ENCODE measurements at places on chromosomes 3 and 15.

- DNase-seq, result no peak
Observed at GRCh38 chr3:155102329-155102728, 22.2 kb downstream of the MME start.

GRCh38 chr15:39850436-39850835 is 67.8 kb upstream of the FSIP1 start:
- DNase-seq, result no peak

DNA sequence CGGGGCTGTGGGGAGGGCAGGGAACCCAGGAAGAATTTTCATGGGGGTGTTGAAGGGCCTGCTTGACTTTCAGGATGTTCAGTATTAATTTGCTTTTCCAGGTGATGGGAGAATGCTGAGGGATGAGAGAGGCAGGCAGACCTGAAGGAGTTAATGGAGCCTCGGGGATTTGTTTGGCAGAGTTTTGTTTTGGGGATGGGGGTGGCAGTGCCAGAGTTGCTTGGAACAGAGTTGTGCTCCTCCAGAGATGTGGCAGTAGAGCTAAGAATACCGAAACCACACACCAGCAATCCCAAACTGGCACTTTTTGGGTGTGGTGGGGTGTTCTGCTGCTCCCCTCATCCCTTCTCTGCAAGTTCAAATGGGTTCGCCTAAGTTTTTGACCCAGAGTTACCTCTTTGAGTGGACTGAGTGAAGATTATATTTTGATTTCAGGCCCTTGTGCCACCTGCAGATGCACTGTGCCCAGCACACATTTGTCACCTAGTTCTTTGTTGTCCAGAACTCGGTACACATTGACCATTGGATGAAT is 1.6 kb downstream of the BOC start:
- DNase-seq, result no peak

DNA sequence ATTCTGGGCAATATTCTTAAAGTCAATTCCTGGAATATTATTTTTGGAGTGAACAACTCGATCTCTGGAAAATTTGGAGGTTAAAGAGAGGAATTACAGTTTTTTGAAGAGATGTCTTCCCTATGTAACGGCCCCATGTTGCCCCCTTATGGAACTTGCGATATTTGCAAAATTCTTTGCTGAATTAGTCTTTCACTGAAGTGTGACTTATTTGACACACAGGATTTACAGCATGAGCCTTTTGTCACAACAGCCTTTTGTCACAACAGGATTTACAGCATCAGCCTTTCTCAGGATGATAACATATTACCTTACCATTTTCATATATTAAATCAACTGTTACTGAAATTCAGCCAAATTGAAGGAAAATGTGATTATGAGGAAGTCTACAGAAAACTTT is 37.8 kb upstream of the SPTSSB start:
- peak; percentile 82 for DNase-seq

DNA sequence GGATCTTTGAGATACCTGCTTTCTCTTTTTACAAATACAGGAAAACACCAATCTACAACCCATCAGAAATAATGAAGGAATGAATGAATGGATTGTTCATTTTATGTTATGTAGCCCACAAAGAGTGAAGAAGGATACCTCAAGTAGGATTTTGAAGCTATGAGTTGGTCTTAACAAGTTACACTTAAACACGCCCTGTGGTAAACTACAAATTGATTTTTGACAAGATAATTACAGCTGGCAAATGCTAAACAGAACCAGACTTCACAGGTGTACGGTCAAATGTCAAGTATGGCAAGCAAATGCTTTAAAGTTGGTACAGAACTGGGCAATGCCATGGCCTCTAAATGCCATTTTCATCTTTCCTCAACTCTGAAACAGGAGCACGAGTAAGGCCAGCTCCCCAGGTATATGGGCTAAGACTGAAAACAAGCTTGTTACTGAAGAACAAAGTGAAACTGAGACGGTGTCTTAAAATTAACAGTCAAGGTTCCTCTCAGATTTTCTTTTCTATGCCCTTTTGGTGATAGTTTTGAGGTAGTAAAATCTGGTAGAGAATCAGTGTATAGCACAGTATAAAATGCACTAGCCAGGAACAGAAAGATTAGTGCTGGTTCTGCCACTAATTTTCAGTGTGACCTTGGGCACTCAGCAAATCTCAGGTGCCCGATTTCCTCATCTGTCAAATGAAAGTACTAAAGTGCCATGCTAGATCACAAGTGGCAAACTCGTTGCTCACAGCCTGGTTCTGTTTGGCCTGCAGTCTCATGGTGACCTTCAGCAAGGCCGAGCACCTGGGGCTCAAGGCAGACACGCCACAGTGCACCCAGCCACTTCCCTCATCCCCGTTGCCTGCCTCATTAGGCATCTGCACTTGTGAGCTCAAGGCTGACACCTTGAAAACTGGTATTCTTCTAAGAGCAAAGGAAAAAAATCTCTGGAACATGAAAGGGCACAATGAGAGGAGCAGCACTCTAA is 9.5 kb downstream of the RUVBL1 start:
- no peak for DNase-seq

- no peak for DNase-seq
Observed at GRCh38 chr3:196186651-196187573, 24.3 kb downstream of the ZDHHC19 start.

GRCh38 chr3:105527535-105527934 is 160.8 kb downstream of the ALCAM start:
- DNase-seq, result no peak

DNA sequence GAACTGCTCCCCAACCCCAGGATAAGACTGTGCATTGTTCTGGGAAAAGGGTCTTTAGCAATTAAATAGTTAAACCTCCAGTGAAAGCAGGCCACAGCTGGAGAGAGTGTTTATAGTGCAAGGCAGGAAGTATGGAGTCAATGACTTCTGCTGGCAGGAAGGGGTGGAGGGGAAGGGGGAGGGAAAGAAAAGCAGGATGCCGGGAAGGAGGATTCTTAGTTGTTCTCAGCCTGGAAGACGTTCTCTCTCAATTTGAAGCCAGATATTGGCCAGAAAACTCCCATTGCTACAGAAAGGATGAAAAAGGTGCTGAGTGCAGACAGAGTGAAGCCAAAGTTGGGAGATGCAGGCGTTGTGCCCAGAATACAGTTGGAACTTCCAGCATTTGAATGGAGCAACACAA is 35.7 kb upstream of the ACTL6A start:
- peak; percentile 45 for DNase-seq

GRCh38 chr15:77584201-77584600 is 48.5 kb downstream of the LINGO1 start:
- no peak for DNase-seq

DNA sequence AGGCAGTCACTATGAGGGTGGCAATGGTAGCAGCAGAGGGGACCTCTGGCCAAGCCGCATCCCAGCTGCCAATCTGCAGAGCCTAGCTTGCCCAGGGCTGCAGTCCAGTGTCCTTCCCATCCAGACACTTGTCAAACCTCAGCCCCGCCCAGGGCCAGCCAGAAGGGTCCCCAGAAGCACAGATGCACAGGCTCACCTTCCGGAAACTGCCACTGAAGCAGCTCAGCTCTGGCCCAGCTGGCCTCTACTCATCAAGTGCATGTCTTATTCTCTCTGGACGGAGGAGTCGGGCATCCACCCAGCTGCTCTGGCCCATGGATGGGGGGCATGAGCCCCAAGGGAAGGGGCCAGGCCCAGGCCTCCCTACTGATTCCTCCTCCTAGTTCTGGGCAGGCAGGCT is 69.2 kb downstream of the DNAJB8 start:
- DNase-seq, result no peak

GRCh38 chr3:98994128-98994762 is 92.8 kb upstream of the DCBLD2 start:
- peak; percentile 68 for DNase-seq

DNA sequence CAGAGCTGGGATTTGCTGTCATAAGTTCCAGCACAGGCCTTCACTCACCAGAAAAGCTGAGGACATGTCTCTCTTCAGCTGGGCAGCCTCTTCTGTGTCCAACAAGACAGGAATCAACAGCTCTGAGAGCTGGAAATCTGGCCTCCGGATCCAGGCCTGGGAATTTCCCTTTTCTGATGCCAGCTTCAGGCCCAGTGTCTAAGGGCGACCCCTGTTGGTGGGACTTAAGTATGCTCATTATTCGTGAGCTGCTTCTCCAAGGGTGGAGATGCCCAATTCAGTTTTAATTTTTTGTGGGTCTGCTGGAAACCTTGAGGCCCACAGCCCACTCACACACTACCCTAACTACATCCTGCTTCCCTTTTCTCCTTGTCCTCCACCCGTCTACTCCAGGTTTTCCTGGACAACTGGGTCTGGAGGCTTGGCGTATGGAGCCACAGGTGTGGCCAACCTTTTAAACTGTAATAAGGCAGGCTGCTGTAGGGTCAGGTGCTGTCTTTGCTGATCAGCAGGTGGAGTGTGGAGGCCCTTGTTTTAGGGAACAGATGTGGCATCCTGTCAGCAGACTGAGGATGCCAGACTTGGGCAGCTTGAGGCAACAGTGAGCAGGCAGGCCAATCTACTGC is 2.6 kb upstream of the CEMIP start:
- DNase-seq, result peak; percentile 75

DNA sequence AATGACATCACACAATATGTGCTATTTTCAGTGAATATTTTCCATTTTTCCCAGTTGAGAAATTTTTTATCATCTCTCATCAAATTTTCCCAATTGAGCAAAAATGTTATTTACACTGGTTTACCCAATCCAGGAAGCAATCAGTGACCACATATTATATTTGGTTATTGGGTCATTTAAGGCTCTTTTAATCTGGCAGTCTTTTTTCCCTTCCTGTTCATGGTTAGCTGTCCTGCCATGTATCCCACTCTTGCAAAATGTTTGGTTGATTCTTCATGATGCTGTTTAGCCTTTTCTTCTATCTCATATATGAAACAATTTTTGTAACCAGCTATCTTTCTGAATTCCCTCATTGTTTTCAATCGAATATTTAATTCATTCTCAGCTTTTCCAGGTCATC is 626.0 kb downstream of the RBMS3 start:
- no peak for DNase-seq

- DNase-seq, result no peak
Observed at GRCh38 chr15:79981831-79982455, 10.9 kb upstream of the BCL2A1 start.

GRCh38 chr3:31575448-31575847 is 42.7 kb downstream of the STT3B start:
- DNase-seq, result no peak

DNA sequence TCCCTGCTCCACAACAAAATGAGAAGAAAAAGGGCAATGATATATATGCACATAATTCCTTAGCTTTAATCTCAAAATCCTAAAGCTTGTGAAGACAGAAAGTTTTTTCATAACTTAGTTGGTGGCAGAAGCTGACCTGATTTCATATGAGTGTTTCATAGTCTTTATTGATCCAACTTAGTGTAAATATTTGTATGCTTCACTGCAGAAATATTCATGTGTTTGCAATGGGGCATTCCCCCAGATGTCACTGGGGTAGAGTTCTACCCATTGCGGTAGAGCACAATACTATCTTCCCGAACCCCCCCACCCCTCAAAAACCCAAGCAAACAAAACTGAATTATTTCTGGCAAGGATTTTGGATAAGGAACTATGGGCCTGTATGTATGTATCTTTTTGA is 221.2 kb downstream of the THRB start:
- no peak for DNase-seq

GRCh38 chr15:31128919-31129768 is 27.6 kb upstream of the TRPM1 start:
- peak; percentile 33 for DNase-seq

DNA sequence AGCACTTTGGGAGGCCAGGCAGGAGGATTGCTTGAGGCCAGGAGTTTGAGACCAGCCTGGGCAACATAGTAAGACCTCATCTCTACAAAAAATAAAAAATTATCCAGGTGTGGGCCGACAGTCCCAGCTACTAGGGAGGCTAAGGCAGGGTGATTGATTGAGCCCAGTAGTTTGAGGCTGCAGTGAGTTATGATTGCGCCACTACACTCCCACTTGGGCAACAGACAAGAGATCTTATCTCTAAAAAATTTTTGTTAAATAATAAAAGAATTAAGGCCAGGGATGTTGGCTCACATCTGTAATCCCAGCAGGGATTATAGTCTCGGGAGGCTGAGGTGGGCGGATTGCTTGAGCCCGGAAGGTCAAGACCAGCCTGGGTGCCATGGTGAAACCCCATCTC is 25.8 kb upstream of the NFKBIZ start:
- DNase-seq, result no peak

- DNase-seq, result no peak
Observed at GRCh38 chr3:167712445-167712844, 22.2 kb downstream of the PDCD10 start.

- no peak for DNase-seq
Observed at GRCh38 chr15:66997212-66997611, 68.2 kb upstream of the SMAD3 start.

- DNase-seq, result no peak
Observed at GRCh38 chr15:49015896-49016295, 30.4 kb downstream of the SECISBP2L start.

DNA sequence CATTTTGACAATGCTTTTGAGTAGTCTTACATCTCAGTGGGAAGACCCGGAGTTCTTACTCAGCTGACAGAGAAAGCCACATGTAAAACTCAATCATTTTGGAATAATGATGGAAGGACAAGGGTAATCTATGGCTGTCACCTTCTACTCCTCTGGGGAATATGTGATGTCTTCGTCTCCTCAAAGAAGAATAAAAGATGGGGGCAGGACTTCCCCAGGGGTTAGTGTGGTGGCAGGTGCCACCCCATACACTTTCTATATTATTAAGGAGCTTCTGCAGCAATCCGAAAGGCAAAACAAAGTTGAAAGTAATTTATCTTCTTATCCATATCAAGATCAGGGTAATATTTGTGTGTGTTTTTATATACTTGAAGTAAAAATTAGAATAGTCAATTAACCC is 180.4 kb upstream of the TOPAZ1 start:
- DNase-seq, result no peak

DNA sequence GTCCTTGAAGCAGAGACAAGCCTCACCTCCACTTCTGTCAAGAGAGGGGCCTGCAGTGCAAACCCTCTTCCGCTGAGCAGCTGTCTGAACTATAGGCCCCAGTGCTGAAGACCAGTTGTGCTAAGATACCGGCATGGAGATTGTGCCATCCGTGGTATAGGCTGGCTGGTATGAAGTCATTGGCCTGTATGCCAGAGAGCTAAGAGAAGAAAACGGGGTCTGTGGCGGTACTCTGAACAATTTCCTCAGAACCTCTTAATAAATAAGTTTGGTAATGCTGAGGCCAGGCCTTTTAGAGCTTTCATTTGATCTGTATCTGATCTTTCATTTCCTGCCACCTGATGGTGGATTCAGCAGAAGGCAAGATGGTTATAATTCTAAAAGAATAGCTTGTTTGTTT is 123.0 kb downstream of the LRIG1 start:
- no peak for DNase-seq

DNA sequence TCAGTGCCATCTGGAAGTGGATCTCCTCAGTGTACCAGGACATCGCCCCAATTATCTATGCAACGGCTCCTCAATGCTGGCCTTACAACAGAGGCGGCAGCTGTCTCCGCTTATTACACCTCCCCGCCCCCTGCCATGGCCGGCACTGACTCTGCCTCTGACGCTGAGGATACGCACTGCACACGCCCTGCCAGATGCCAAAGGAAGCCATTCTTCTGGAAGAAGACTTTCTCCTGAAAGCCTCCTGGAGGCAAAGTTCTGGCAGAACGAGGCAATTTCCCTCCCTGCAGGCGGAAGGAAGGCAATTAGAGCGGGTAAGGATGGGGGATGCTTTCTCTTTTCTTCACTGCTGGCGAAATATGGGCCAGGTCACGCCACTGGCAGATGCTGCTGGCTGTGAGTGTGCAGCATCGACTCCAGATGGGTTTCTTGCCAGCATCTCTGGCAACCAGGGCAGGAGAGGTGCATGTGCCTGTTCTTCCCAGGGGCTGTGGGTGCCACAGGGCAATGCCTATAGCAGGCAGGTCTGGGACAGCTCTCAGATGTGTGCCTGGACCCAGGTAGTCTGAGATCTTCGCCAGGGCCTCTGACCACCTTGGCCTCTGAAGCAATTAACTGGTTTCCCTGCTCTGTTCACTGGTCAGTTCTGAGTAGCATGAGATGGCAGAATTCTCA is 62.2 kb upstream of the MRPS22 start:
- no peak for DNase-seq

Measured in RKO (cell line).